ENCODE measurements at places on chromosomes 4 and X.

DNA sequence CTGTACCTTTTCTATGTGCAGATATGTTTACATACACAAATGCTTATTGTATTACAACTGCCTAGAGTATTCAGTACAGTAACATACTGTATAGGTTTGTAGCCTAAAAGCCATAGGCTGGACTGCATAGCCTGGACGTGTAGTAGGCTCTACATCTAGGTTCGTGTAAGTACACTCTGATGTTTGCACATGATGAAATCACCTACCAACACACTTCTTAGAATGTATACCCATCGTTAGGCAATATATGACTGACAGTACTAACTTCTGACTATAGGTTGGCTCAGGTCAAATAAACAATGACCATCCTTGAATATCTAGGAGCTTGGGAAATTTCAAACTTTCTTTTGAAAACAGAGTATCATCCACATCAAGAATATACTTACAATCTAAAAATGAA, 139.0 kb downstream of the CORIN start:
- DNase-seq: no peak

DNA sequence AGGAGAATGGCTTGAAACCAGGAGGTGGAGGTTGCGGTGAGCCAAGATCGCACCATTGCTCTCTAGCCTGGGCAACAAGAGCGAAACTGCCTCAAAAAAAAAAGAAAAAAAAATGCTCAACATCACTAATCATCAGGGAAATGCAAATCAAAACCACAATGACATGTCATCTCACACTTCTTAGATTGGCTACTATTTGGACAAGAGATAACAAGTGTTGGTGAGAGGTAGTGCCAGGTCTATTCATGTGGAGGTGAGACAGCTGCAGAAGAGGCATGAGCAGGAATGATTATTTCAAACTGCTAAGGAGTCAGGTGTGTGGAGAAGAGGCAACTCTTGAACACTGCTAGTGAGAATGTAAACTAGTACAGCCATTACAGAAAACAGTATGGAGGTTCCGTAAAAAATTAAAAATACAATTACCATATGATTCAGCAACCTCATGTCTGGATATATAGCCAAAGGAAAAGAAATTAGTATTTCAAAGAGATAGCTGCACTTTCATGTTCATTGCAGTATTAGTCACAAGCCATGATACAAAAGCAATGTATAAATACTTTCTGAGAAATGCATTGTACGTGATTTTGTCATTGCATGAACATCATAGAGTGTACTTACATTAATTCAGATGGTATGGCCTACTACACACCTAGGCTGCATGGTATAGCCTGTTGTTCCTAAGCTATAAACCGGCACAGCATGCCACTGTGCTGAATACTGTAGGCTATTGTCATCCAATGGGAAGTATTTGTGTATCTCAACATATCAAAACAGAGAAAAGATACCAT, 75.3 kb downstream of the TMEM144 start:
- DNase-seq: peak; percentile 14

DNA sequence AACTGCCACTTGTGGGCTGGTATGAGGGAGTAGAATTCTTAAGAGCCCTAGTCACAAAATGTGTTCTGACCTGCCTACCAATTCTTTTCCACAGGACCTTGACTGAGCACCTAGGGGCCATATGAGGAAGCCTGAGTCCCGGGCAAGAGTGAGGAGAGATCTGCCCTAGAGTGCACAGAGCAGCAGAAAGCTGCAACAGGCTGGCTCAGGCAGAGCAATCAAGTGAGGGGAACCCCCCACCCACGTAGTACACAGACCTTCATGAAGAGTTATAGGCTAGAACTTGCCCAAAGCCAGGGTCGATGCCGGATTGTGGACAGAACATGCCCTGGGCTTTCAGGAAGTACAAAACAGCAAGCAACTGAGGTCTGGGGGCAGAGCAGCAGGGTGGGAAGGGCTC, 117.0 kb downstream of the SPOCK3 start:
- no peak for DNase-seq

DNA sequence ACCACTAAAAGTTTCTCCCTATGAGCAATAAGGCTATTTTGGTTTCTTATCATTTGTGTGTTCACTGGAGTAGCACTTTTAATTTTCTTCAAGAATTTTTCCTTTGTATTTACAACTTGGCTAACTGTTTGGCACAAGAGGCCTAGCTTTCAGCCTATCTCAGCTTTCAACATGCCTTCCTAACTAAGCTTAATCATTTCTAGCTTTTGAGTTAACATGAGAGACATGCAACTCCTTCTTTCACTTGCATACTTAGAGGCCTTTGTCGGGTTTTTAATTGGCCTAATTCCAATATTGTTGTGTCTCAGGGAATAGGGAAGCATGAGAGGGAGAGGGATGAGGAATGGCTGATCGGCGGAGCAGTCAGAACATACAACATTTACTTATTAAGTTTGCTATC, 349.8 kb downstream of the OPHN1 start:
- DNase-seq: no peak

- DNase-seq: no peak
Observed at GRCh38 chrX:140141444-140142029, 176.2 kb upstream of the CXorf66 start.

GRCh38 chr4:155795991-155796390, 37.2 kb downstream of the GUCY1B1 start:
- no peak for DNase-seq

DNA sequence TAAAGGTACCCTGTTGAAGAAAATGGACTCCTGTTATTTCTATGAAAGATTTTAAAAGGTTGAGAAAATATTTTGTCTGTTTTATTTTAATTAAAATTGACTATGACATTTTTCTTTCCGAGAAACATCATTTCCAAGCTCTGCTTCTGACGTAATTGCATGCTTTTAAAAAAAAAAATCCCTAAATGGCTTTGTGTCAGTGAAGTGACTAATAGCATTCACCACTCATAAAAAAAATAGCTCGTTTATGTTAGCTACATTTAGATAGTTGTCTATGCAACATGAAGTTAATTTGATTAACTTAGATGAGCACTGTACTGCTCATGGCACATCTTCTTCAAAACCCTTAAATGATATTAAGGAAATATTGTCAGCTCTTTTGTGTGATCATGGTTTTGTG, 105.1 kb upstream of the KLHL13 start:
- no peak for DNase-seq

GRCh38 chrX:34343001-34343400, 210.9 kb upstream of the FAM47A start:
- DNase-seq: no peak

DNA sequence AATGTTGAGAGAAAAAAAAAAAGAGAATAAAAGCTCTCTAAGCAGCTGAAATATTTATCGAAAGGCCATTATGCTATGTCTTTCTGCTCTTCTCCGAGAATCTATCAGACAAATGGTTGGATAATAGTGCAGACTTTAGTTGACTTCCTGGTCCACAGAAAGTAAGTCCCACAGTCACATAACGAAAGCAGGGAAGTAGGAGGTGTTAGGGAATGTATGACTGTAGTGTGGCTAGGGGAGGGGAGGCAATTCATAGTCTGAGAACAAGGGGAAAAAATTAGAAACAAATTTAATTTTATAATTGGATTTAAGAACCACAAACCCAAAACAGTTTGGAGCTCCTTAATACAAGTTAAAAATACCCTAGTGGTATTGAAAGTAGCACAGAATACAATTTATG, 79.7 kb upstream of the VEGFC start:
- no peak for DNase-seq

DNA sequence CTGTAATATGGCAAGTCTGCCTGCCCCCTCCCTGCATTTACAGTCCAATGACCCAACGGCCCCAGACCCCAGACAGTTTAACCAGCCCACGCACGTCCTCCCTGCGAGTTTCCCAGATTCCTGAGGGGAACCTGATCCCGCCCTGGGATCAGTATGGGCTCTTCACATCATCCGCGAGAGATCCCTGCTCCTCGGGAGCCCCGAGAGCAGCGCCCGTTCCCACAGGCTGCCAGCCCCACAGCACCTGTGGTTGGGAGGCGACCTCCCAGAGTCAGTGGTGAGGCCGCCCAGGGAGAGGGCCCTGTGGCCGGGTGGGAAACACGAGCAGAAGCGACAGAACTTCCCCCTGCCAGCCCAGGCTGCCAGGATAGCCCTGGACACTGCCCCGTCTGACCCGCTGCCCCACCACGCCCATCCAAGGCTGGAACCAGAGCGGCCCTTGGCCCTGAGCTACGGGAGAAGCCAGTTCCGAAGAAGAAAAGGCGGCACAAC, 32.8 kb downstream of the TSC22D3 start:
- no peak for DNase-seq

- no peak for DNase-seq
Observed at GRCh38 chr4:156321203-156321602, 367.5 kb upstream of the CTSO start.

DNA sequence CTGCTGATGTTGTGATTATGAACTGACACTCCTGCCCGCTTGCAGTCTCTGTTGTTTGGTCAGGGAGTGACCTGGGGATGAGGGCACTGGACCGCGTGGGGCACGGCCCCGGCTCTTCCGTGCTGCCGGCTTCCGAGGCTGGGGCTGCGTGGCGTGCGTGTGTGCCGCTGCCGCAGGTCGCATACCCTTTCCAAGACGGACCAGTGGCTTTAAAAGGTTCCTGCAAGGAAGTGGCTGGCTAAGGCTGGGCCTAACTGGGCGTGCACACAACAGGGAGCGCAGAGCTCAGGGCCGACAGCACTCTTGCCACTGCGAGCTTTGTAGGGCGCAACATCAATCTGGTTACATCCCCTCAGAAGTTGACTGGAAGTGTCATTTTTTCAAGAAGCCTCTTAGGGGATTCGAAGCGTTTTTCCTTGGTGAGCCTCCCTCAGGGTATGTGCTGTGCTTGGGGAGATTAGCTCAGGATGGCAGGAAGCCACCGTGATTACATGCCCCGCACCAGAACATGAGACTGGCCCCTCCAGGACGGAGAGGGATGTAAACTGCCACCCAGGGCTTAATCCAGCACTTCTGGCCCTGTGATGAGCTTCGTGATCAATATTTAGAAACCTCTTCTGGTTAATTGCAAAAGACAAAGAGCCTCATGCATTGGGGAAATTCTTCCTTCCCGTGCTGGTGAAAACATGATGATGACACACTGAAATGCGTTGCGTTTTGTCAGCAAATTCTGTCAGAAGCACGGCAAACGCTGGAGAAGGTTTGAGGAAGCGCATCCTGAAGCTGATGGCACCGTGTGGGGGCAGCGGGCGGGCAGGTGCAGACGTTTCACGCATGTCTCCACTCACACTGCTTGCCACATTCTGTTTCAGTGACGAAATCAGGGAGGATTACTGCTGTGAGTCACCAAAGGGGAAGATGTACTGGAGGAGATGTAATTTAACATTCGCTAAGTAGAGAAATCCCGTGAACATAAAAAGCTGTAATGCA, 11.1 kb downstream of the MAEA start:
- no peak for DNase-seq

DNA sequence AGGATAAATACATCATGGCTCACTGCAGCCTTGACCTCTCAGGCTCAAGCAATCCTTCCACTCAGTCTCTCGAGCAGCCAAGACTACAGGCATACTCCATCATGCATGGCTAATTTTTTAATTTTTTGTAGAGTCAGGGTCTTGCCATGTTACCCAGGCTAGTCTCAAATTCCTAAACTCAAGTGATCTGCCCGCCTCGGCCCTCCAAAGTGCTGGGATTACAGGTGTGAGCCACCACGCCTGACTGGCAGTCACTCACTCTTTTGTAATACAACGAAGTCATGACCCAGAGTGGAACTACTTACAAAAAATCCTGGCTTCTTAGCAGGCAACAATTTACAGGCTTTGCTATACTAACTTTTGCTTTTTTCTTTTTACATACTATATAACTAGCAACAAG, 100.7 kb upstream of the MAP3K15 start:
- DNase-seq: no peak

- DNase-seq: peak; percentile 65
Observed at GRCh38 chr4:151117371-151117962, 18.0 kb downstream of the RPS3A start.

DNA sequence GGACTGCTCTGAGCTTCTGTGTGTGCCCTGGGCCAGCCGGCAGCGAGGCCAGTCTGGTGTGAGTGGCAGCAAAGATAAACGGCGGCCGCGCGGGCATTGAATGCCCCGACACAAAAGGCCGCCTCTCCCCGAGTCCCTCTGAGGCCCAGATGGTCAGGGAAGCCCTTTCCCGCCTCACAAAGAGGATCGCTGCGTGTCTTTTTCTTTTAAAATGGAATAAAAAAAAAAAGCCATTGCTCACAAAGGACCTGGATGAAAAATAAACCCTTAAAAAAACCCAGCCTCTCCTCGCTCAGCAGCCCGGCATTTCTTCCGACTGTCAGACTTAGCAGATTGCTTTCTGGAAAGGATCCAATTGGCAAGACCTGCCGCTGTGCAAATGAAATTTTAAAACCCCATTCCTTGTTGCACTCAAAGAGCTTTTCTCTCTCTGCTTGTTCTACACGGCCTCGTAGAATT, 578.7 kb downstream of the BCOR start:
- DNase-seq: peak; percentile 71

Data from COR-L47 (cell line).